Stimulated activated CD4-positive, alpha-beta T cell treated with anti-CD3 and anti-CD28 coated beads, Interleukin-1b, Interleukin-23, amount 100 ng/mL, for 48 hours (primary cell): ENCODE measurements at places on chromosomes 1 and 21.

DNA sequence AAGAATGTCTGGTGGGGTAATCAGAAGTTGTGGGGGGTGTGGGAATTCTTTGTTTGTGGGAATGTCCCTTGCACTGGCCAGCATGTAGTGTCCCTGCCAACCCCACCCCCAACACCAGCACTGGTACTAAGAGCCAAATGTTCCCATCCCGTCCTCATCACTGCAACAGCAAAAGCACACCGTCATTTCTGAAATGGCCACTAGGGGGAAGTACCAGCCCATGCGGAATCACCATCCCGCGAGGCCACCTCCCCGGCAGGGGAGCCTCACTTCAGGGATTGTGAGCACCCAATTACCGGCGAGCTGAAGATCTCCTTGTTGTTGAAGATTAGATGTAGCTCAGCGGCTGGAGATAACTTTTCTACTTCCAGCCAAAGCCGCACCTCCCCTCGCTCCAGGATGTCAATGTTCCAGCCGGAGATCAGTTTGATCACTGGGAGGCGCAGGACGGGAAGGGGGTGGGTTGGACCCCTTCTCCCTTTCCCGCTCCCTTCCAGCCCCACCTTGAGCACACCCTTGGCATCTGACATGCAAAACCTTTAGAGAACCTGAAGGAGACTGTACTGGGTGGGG, 41.0 kb downstream of the MYOM3 start:
- DNase-seq = peak; percentile 74

GRCh38 chr1:211183747-211184313, 49.9 kb upstream of the KCNH1 start:
- no peak for DNase-seq

DNA sequence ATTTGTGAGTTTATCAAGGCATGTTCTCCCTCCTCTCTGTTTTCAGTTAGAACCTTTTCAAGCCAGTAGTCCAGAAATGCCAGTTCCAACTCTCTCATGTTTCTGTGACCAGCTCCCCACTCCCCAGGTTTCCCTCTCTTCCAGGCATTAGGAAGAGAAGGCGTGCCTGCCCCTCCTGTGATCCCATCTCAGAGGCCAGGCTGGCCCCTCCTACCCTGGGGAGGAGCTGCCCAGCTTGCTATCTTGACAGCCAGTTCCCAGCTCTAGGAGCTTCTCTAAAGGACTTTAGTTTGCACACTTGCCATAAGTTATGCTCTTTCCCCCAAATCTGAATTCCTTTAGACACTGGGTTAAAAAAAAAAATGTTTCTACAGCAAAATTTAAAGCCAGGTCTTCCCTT, 8.9 kb downstream of the HYI start:
- no peak for DNase-seq

- no peak for DNase-seq
Measured at GRCh38 chr1:173267453-173267945, 60.4 kb upstream of the TNFSF4 start.

- DNase-seq = no peak
Measured at GRCh38 chr1:156012051-156012817, 8.5 kb downstream of the SSR2 start.

DNA sequence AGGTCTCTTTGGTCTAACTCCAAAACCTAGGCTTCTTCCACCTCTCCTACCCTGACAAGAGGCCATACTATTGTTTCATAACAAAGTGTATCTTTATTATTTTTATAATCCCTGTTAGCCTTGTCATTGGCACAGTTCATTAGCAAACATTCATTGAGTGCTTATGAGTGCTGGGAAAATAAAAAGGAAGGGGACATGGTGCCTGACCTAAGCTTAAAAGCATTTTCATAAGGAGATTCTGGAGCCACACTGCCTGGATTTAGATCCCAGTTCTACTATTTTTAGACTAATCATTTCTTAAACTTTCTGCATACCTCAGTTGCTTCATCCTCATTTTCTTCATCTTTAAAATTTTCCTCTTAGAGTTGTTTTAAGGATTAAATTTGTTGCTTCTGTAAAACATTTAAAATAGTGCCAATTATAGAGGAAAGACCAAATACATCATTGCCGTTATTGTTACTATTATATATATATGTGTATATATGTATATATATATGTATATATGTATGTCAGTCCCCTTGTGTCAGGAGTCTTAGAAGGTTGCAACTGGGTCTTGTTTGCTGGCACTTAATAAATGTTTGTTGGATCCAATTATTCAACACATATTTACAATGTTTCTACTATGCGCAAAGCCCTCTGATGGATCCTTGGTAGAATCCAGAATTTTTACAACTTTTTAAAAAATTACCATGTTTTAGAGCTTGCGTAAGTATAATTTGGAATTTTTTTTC, 250.9 kb upstream of the SGIP1 start:
- DNase-seq = no peak

DNA sequence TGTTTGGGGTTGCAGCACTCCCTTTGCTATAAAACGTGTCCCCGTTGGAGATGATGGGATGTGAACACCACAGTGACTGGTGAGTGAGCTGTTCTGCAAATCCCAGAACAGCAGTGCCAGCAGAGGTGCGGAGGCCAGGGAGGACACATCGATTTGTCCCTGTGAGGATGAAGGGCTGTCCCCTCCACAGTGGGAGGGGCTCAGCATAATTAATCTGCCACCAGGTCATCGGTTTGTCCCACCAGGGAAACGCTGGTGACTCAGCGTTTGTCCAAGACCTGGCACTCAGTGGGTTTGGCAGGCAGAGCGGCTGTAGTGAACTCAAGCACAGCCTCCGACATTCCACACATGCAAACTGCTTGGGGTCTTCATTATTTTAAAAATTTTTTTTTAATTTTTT, 22.8 kb upstream of the PDE9A start:
- DNase-seq = no peak

GRCh38 chr1:25209516-25209915, 22.8 kb downstream of the SYF2 start:
- DNase-seq = no peak

DNA sequence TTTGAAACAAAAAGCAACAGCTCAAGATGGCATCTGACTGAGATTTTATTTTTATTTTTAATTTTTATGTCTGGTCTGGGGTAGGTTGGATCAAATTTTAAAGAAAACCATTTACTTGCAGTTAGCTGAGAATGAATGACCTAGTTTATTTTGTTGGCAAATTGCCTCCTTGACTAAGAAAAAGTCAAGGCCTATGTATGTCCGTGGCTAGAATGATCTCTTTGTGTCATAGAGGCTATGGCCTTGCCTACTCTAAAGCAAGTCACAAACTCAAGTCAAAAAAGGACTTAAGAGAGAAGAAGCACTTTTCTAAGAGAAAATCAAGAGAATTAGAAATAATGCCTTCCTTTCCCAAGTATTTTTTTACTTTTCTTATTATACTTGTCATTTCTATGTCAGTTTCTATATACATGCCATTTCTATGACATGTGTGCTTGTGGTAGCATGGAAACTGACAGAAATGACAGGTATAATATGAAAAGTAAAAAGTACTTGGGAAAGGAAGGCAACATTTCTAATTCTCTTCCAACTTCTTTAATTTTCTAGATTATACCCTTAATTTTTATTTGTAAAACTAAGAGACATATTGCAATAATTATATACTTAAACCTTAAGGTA, 136.7 kb downstream of the CENPF start:
- no peak for DNase-seq

GRCh38 chr1:72845381-72845780, 563.0 kb upstream of the NEGR1 start:
- no peak for DNase-seq

DNA sequence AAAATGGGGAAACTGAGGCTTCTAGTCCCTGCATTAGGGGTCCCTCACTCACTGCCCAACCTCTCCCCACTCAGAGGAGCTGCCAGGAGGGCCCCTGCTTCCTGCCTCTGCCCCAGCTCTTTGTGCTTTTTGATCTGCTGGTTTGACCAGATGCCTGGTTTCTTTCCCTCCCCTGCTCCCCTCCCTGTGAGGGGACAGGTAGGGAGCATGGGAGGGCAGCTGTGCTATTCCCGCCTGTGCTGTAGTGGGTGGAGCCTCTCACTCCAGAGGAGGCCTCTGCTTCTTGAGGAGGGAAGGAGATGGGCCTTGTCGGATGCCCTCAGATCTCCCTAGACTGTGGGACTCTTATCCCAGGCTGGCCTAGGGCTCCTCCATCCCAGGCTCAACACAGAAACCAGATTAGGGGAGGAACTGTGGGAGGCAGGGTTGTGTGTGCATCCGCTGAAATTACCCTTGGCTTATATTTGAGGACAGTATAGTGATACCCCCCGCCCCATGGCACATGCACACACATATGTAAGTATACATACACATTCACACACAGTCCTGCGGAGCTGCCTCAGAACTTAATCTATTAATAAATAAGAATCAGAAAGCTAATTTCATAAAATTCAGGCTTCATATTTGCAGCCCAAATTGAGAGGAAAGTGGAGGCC, 4.6 kb downstream of the BOLA1 start:
- no peak for DNase-seq

DNA sequence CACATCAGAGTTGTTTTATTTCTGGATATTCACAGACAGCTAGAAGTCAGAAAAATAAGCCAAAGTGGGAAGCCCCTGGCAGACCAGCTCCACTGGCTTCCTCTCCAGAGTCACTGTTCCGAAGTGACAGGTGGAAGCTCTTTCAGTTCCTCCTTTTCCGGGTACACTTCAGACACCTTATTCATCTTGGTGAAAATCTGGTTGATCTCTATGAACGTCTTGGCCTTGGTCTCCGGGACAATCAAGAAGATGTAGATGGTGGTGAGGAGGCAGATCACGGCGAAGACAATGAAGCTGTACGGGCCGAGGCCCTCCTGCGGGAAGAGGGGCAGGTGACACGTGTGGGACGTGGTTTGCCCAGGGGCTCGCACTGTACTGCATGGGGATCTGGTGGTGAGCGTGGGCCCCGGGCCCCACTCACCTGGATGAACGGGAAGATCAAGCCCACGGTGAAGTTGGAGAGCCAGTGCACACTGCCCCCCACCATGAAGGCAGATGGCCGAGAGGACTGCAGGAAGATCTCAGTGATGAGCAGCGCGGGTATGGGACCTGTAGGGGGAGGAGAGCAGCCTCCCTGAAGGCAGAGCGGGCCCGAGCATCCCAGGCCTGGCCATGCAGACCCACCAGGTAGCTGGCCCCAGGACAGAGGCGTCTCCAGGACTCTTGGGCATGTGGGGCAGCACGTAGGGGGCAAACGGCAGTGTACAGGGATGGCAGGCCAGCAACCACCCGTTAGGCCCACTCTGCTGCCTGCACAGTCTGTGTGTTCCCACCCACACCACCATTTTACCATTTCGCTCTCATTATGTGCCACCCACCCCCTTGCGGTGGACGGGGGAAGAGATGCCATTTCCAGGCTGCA, 11.5 kb upstream of the SLC2A7 start:
- no peak for DNase-seq

- DNase-seq = peak; percentile 75
Measured at GRCh38 chr1:206489980-206490770, 17.2 kb upstream of the RASSF5 start.

GRCh38 chr1:34746785-34747637, 7.8 kb upstream of the GJB5 start:
- no peak for DNase-seq

GRCh38 chr1:51058858-51059257, 43.2 kb upstream of the C1orf185 start:
- DNase-seq = no peak

- no peak for DNase-seq
Measured at GRCh38 chr1:82706741-82707140, 906.0 kb downstream of the ADGRL2 start.

- DNase-seq = no peak
Measured at GRCh38 chr1:10325521-10325920, 73.3 kb upstream of the PGD start.

- no peak for DNase-seq
Measured at GRCh38 chr1:234934611-234935033, 194.0 kb downstream of the TOMM20 start.

DNA sequence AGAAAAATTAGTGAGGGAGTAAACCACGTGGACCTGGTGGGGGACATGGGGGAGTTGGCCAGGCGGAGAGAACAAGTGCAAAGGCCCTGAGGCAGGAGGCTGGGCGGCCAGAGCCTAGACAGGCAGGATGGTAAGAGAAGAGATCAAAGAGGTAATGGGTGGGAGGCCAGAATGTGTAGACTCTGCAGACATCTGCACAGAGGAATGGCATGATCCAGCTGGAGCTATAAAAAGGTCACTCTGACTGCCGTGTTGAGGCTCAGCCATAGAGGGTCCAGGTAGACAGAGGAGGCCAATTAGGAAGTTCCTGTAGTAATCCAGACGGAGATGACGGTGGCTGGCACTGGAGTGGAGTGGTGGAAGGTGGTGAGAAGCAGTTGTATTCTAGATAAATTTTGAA, 3.6 kb downstream of the H6PD start:
- DNase-seq = no peak

DNA sequence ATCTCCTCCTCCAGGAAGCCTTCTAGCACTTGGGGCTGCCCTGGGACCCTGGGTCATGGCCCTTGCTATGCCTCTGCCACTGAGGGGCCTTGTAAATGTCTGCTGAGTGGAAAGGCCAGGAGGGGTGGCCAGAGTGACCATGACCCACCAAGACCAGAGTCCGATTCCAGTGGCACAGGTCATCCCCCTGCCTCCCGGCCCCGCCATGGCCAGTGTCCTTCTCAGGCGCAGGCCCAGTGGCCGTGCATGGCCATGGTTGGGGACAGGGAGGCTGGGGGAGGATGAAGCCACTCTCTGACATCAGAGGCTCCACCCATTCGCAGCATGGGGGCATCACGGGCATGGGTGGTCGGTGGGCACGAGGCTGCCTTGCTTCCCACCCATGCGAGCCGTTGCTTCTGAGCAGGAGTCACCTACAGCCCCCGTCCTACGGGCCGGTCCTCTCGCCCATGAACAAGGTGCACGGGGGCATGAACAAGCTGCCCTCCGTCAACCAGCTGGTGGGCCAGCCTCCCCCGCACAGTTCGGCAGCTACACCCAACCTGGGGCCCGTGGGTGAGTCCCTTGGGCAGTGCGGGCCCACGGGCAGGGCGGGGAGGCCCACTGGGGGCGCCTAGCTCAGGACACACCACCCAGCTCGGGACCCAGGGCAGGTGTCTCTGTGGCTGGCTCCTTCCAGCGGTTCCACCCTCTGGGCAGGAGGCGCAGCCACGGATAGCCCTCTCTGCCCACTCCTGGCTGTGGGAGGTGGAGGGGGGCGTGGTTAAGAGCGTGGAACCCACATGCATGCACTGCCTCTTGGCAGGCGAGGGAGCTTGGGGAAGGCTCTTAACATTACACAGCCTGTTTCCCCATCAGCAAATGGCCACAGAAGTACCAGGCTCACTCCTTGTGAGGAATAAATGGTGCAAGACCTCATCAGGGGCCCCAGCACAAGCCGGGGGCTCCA, 22.4 kb upstream of the CCDC27 start:
- DNase-seq = no peak

- DNase-seq = peak; percentile 80
Measured at GRCh38 chr1:9289090-9289534, 3.6 kb upstream of the SPSB1 start.

- no peak for DNase-seq
Measured at GRCh38 chr1:108590957-108591356, 31.1 kb downstream of the EEIG2 start.

- no peak for DNase-seq
Measured at GRCh38 chr1:232554409-232554808, 75.5 kb downstream of the SIPA1L2 start.

- DNase-seq = no peak
Measured at GRCh38 chr1:206467915-206468314, 2.4 kb upstream of the IKBKE start.

GRCh38 chr1:41013796-41014195, 7.7 kb downstream of the SLFNL1 start:
- DNase-seq = no peak
